NCI-H69 (cell line): ENCODE measurements at places on chromosomes 2 and 18.

DNA sequence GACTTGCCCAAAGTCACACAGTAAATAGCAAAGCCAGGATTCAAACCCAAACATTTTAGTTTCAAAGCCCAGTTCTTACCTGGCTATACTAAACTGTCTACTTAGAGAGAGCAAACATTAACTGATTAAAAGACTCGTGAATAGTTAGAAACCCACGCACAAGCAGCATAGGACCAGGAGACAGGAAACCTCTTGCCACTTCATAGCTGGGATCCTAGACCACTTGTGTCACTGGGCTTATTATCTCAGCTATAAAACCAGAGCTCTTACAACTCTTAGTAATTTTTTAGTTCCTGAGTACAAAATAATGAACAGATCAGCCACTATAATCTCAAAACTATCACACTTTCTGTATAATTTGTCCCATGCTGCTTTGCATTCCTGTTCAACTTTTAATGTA lies 2.4 kb upstream of the AAK1 start:
- DNase-seq = no peak

- peak; percentile 8 for DNase-seq
Observed at GRCh38 chr2:168974428-168974827, 56.7 kb downstream of the ABCB11 start.

GRCh38 chr18:72768681-72769229 lies 99.0 kb downstream of the NETO1 start:
- peak; percentile 12 for DNase-seq

- DNase-seq = no peak
Observed at GRCh38 chr2:74107071-74107470, 40.6 kb downstream of the BOLA3 start.

DNA sequence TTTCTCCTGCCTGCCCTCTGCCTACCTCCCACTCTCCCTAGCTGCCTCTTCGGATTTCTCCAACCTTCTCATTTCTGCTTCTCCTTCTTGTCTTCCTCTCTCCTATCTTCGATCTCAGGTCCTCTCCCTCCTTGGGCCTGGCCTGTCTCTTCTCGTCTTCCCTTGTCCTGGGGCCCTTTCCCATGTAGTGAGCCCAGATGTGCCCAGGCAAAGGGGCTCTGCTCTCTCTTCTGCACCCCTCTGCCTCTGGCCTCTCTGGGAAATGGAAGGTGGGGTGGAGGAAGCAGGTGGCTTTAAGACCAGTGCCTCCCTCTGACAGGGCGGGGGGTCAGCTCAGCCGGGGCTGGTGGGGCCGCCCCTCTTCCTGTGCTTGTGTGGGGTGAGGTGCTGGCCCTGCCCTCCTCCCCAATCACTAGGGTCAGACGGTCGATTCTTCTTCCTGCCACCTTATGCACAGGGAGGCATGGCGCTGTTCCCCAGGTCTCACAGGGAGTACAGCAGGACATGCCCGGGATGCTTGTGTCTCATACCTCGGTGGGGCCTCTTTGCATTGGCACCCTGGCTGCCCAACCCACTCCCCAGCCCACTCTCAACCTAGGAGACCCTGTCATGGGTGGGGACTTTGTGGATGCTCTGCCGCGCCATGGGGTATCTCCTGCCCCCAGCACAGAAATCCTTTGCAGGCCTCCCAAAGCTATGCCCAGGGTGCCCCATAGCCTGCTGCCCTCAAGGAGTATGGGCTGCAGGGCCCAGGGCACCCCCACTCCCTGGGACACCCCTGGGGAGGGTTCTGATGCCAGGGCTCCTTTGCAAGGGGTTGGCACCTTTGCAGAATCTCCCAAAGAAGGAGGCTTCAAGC lies 213.8 kb upstream of the HAAO start:
- DNase-seq = no peak

DNA sequence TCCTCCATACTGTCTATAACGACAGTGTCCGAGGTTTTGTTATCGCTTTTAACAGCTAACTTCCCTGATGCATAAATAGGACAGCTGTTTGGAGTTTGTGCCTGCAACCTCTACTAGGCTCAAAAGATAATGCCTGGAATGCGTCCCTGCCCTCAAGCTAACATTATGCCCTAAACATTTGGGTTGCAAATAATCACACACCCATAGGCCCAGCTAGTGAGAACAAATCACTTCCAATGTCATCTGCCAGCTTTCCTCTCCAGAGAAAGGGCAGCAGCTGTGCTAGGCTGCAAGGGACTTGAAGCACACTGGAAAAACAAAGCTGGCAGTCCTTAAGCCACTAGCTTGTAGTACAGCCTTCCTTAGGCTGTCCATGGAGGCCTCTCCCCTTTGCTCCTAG lies 201.8 kb upstream of the LYPD1 start:
- DNase-seq = no peak

DNA sequence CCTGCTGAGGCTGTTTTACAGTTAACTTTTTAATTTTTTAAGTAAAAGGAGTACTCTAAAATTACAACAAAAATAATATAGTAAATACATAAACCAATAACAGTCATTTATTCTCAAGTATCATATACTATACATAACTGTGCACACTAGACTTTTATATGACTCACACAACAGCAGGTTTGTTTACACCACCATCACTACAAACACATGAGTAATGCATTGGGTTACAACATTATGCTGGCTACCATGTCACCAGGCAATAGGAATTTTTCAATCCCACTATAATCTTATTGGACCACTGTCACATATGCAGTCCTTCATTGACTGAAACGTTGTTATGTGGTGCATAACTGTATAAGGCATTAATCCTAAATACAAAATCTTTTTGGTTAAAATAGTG lies 42.5 kb downstream of the RASGRP3 start:
- no peak for DNase-seq

DNA sequence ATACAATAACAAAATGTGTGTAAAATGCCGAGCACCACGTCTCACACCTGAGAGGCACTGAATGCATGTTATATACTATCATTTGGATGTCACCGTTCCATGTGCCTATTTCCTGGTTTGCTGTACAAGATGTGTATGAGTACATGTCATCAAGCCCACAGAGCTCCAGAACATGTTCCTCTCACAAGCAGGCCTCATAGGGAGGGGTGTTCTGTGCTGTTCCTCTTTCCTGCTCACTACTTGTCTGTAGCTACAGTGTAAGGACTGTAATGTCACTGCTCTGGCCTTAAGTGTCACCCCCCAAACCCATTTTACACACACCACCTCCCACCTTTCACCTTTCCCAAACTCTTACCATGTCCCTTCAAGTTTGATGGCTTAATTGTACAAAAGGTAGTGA lies 1.8 kb downstream of the AFF3 start:
- DNase-seq = no peak

DNA sequence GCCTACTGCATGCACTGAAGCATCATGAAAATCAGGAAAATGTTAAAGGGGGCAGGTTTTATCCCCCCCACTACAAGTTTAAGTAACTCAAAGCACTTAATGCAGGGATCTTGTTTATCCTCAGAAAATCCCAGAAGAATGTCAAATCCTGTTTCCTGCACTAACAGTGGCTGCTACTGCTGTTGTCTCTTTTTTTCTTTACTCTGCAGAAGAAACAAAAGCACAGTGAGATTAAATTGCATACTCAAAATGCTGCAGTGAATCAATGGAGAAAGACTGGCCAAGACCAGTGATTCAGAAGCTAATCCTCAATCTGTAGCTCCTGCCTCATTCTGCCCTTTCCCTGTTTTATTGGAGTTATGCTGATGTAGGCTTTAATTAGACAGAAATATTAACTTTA lies 332.3 kb upstream of the FIGN start:
- DNase-seq = no peak

DNA sequence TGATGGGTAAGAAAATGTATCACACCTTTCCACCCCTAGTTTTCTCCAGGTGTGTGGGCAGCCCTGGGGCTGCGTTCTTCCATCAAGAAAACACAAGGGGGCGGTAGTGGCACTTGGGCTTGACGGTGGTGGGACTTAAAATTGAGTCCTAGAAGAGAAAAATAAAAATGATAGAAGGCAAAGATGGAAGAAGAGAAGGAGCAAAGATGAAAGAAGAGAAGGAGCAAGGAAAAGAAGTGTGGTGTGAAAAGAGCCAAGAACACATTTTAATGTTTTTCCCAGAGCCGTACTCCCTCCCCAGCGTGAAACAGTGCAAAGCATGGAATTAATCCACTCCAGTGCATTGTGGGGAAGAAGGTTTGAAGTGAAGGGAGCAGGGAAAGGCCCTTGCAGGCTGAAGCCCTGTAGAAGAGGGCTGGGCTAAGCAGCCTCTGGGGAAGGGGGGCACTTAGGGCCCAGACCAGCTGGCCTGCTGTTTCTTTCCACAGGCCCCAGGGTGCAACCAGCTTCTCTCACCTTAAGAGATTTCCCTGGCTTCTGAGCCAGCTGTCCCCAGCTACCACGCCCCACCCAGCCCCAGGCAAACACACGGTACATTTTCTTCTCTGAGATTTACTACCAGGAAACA lies 256.8 kb downstream of the RNF152 start:
- peak; percentile 100 for DNase-seq

- no peak for DNase-seq
Observed at GRCh38 chr2:96546321-96546720, 9.8 kb downstream of the ARID5A start.

GRCh38 chr2:232022718-232023117 lies 61.2 kb downstream of the DIS3L2 start:
- DNase-seq = no peak

- DNase-seq = no peak
Observed at GRCh38 chr18:36064027-36064808, 3.1 kb downstream of the RPRD1A start.
